ENCODE measurements at places on chromosomes 13 and 19.

- no peak for DNase-seq
These were observed 34.0 kb downstream of the RASL11A start for GRCh38 chr13:27304611-27305010.

DNA sequence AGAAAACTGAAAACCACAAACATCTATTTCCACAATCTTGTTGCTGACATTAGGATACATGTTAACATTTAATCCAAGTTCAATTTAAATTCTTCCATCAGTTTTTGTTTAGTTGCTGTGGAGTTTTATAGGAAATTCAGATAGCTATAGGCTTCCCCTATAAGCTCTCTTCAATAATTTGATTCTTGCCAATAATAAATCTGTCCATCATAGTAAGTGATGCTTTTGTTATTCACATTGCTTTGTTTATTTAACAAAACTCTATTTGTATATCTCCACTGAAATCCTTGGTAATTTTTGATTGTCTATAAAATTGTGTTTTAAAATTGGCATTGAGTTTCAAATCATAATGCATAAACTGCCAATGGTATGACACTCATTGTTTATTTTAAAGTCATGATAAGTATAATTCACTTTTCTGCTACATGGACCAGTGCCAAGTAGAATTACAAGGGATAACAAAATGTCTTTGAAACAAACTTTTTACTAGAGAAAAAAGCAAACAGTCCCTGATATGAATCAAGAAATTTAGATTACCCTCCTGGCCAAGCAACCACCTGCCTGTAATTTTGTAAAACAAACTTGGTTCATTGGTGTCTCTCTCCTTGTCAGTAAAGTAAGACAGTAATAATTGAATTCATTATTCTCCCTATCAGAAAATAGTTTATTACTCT lies 577.3 kb upstream of the GPC6 start:
- no peak for DNase-seq

- no peak for DNase-seq
These were observed 18.9 kb downstream of the VASP start for GRCh38 chr19:45526143-45526542.

DNA sequence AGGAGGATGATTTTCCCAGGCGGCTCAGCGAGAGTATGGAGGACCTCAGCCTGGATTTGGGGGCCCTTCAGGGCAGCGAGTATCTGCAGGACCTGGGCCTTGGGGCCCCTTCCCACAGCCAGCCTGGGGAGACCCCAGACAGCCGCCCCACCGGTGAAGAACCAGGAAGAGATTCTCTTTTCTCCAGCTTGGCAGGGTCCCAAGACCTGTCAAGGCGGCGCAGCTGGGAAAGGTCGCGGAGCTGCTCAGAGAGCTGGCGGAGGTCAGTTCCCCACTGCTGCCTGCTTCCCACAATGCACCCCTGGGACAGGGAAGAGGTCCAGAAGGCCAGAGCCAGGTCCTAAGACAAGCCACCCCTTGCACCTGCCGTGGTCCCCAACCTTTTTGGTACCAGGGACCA lies 24.1 kb downstream of the ARHGEF18 start:
- DNase-seq = no peak

DNA sequence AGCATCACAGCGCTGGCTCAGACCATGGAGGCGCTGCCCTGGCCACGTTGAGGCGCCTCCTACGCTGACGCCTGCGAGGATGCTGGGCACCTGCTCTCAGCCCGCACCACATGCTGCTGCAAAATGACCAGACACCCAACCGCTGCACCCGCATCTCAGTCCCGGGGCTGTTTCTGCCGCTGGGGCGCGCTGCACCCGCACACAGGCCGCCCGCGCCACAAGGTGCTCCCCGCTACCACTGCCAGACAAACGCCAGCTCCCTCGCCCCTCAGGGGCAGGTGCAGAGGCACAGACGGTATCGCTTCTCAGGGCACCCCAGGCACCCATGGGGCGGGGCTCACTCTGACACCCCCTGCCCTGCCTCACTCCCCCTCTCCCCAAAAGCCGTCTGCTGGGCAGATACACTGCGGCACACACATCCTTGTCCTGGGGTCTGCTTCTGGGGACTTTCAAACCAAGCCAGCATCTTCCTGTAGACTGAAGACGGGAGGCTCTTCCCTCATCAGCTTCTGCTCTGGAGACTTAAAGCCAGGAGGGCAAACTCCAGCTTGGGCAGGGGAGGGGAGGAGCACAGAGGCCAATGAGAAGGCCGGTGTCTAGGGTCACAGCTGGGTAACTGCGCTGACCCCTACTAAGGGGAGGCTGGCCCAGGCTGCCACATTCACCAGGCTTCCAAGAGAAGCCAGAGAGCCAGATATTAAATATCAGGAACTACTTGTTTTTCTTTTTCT lies 16.3 kb downstream of the CHERP start:
- DNase-seq = no peak

DNA sequence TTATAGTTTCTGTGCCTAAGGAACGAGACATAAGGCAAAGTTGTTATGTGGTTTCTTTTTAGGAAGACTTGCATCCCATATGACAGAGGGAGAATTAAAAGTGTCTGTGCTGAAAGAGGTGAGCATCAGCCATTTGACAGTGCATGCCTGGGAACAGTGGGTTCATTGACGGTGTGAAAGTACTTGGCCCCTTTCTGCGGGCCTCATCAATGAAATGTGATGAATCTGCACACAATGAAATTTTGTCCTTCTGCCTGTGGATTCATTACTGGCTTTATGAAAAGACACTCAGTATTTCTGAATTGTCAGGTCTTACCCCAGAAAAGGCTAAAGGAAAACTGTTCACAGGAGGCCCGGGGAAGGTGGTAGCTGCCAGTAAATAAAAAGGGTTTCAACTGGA lies 295.8 kb downstream of the FOXO1 start:
- DNase-seq = no peak
